ENCODE measurements at places on chromosomes 5 and 9. TPM values are rescaled to one million over a fixed set of nuclear protein-coding genes. Genes with fewer than 3 reads are reported as not detected.
A peak's percentile ranks its signal among the peaks of the same experiment; 100 is the strongest.

GFI1B gene
- total RNA-seq = 0.28 TPM

- DNase-seq = no peak
These were observed 60.6 kb upstream of the TRPC7 start for GRCh38 chr5:136425921-136426320.

NEUROG1 gene
- not detected for total RNA-seq

GRCh38 chr9:96655198-96655851 is at the start of gene PRXL2C:
Gene PRXL2C (minus strand): TSS chr9:96655317. CDS start chr9:96655281, 36 bp downstream.
- DNase-seq = peak; percentile 94

- no peak for DNase-seq
These were observed 50.3 kb downstream of the GNAQ start for GRCh38 chr9:77981332-77981731.

DNA sequence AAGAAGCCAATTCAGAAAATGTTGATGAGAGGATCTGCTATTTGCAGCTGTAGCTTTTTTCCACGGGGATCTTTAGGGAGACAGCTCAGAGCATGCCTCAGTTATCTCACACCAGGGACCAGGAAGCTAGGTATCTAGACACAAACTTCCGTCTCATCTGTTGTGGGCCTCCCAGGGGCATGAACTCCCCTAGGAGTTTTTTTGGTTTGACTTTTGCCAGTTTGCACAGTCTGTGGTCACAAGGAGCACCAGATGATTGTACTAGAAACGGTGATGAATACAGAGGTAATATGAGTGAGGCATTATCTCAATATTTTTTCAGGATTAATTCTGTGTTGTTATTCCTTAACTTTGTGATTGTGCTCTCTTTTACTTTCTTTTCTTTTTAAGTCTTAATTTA is 533.2 kb upstream of the SEMA6A start:
- no peak for DNase-seq

GRCh38 chr9:87490225-87490624 is 7.4 kb upstream of the DAPK1 start:
- no peak for DNase-seq
